ENCODE measurements at places on chromosomes 5 and 9.

DNA sequence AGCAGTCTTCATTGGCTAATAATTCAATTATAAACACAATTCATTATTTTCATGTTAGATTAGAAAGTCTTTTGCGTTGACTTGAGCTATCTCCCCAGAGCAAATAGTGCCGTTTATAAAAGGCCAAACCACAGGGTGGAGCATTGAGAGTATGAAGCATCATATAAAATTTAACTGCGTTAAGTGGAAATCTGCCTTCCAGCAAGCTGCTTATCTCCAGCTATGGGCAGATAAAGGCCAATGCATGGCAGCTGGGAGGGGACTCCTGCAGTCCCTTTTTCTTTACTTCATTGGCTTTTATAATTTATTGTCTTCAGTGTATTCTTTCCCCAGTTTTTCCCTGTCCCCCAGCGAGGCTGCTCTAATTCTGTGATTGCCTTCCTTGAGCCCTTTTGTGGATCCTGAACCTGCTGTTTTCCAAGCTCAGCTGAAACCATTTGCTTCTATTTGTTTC, 113.7 kb downstream of the TMEM232 start:
- no peak for DNase-seq

DNA sequence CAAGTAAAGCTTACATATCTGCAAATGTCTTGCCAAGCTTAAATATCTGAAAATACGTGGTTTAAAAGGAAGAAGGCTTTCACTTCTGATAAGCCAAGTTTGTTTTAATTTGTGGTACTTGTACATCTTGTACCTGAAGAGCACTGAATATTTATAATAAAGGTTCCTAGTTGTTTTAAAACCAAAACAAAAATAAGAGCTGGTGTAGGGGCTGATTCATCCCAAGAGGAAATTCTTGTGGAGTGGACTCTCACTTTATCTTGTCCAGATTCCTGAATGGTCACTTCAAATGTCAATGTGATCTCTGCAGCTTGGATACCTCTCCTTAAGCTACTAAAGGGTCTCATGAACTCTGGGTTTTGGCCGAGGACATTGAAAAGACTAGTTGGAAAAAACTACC, 29.5 kb downstream of the MAMDC2 start:
- DNase-seq: no peak

GRCh38 chr9:107869111-107869510, 379.5 kb upstream of the KLF4 start:
- DNase-seq: no peak

DNA sequence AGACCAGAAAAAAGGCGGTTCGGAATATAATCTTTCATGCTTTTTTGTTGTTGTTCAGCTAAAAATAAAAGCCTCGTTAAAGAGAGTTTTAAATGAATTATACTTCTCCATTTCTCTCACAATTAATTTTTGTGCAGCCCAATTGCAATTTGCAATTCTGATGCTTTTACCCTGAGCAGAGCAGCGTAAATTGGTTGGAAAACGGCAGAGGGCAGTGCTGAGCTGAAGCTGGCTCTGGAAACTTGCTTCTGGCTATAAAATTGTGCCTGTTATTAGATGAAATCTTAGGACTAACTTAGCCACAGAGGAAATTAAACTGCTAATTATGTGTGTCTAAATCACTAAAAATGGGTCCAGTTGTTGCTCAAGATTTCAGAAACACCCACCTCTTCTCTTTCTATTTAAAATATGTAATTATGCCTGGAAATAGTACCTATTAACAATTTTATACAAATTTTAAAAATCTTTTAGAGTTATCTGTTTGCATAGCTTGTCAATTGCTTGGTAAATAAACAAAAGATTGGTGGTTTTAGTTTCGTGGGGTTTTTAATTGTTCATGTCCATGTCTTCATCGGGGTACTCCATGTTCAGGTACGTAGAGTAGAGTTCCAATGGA, 441.8 kb upstream of the TLE4 start:
- no peak for DNase-seq

DNA sequence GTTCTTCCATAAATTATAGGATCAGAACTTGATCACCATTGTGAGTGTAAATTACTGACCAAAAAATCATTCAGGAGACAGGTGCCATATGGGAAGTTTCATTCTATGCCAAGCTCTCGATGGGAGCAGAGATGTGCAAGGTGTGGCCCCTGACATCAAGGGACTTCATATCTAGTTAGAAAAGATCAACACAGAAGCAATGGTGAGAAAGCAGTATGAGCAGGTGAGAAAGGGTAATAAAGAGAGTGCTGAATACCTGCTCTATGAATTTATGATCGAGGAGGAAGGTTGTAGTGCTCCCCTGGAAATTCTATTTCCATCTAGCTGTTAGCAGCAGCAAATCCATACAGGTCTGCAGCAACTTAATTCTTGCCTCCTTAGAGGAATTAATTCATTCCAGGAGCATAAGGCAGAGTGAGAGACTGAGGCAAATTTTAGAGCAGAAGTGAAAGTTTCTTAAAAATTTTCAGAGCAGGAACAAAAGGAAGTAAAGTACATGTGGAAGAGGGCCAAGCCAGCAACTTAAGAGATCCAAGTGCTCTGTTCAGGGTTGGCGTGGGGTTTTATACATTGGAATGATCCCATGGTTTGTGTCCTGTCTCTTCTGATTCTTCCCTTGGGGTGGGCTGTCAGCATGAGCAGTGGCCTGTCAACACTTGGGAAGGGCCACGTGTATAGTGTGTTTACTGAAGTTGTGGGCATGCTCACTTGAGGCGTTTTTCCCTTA, 181.8 kb downstream of the SAXO1 start:
- DNase-seq: no peak

GRCh38 chr9:2655411-2655901, 33.9 kb downstream of the VLDLR start:
- DNase-seq: peak; percentile 86

DNA sequence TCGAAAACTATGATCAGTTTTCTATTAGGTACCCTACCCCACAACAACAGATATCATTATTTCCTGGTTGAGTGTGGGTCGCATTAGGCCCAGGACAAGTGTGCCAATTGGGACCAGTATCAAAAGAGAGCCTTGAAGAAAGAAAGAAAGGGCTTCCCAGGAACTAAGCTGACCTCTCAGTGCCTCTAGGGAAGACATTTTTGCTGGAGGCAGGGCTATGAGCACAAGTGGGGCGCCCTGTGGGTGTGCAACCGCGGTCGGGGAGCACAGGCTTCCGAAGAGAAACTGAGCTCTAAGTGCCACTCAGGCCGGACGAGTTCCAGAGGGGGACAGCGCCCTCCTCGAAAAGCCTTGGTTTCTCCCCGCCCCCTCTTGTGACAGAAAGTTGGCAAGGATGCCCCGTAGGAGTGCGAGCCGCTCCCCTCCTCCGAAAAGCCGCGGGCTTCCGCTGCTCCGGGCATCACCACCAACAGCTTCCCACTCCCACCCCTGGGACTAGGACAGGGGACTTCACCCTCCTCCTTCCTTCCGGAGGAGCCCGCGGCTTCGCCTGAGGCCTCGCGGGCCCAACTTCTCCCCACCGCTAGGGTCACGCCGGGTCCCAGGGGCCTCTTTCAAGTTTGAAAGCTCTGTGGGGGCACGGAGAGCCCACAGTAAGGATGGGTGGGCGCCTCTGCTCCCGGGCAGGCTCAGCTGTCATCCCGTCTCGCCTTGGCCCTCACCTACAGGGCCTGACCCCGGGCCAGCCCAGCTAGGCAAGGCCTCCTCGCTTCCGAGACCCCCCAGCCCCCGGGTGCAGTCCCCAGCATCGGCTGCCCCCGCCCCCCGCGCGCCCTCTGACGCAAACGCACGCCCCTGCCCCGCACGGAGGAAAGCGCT, 2.0 kb downstream of the NR2F1-AS1 start:
- no peak for DNase-seq
